ENCODE measurements at places on chromosomes 5 and 9. TPM values are rescaled to one million over a fixed set of nuclear protein-coding genes. Genes with fewer than 3 reads are reported as not detected.

SOHLH1 gene
- not detected for total RNA-seq

PHF24 gene
- total RNA-seq = not detected

PCDHB11 gene
- total RNA-seq = not detected

SOX30 gene
- total RNA-seq = not detected

EMB gene
- 199 TPM for total RNA-seq

ABLIM3 gene
- 0.41 TPM for total RNA-seq

FABP6 gene
- not detected for total RNA-seq

NUTM2G gene
- not detected for total RNA-seq

ODF2 gene
- 44.4 TPM for total RNA-seq

DNA sequence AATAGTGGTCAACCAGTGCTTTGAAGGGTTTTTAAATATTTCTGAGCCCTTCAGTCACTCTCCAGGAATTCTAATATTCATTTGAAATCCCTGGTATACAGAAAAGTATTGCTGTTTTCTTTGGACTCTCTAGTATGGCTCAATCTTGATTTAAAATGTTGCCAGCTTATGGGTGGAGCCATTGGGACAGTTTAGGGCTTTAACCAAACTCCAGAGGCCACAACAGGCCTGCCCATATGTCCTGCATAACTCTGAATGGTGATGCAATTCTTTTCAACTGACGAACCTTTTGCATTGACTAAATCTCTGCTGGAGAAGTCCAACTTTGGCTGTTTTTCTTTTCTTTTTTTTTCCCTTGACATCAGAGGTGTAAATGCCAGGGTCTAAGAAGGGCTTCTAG, 10.3 kb upstream of the ANKHD1 start:
- DNase-seq = no peak

- no peak for DNase-seq
These were observed 18.6 kb upstream of the SMIM15 start for GRCh38 chr5:61180886-61181285.

- no peak for DNase-seq
These were observed 27.3 kb downstream of the ANP32B start for GRCh38 chr9:98010445-98010844.

GRCh38 chr9:126411225-126411947, 84.8 kb downstream of the MVB12B start:
- DNase-seq = peak; percentile 78

GRCh38 chr9:116322521-116322920, 168.9 kb downstream of the PAPPA start:
- no peak for DNase-seq

GRCh38 chr9:123686131-123686828, 243.6 kb downstream of the DENND1A start:
- no peak for DNase-seq

DNA sequence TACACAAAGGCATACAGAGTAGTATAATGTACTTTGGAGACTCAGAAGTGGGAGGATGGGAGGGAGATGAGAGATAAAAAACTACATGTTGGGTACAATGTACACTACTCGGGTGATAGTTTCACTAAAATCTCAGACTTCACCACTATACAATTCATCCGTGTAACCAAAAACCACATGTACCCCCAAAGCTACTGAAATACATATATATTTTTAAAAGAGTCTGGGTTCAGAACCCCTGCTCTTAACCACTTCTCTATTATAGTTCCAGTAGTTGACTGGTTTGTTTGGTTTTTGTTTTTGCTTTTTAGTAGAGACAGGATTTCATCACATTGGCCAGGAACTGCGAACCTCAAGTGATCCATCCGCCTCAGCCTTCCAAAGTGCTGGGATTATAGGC, 22.6 kb downstream of the SGTB start:
- no peak for DNase-seq

- no peak for DNase-seq
These were observed 111.1 kb downstream of the TLR4 start for GRCh38 chr9:117815315-117815714.

DNA sequence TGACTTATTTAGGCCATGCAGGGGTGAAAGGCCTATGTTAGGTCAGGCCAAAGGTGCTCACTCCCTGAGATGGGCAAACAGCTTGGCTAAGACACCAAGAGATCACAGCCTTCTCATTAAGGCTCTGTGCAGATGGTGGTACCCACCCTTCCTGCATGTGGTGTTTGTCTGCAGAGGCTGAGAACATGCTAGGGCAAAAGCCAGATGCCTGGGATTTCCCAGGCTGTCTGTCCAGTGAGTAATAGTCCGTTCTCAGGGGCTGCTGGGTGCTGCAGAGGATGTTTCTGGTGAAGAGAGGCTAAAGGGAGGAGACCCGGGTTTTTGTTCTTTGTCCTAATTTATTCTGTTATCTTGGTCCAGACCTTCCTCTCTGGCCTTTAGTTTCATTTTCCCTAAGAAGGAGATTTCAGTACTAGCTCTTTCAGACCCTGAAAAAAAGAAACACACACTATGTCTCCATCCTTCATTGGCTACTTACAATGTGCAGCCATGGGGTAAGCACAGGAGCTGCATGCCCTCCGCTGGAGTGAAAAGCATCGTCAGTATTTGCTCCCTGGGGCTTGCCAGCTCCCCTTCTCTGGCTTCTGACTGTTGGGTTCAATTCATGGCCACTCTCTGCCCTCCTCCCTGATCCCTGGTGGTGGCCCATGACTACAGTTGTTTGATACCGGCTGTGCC, 23.4 kb upstream of the GLRA1 start:
- DNase-seq = no peak

DNA sequence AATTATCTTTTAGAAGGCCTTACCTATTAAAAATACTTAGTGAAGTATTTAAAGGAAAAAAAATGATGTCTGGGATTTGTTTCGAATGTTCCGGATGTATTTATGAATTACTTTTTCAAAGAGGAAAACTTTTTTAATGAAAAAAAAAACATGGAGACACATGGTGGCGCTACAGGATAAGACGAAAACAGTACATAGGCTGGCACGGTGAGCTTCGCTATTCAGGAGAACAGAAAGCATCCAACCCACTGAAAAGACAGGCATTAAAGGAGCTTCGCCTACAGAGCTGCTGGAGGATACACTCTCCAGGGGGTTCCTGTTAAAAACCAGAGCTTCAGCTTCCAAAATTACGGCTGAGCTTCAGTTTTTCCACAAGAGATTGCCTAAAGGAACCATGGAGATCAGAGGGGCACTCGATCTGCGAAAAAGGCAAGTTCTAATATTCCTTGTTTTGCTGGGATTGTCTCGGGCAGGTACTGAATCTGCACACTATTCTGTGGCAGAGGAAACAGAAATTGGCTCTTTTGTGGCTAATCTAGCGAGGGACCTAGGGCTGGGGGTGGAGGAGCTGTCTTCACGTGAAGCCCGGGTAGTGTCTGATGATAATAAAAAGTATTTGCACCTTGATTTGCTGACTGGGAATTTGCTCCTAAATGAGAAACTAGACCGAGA, at the start of gene PCDHB14:
Gene PCDHB14 (plus strand): TSS at position 232 of the 672 bp plus-strand sequence. CDS start 163 bp downstream, at position 395.
- DNase-seq = no peak

GRCh38 chr5:61638476-61638875, 306.4 kb downstream of the ZSWIM6 start:
- no peak for DNase-seq

DNA sequence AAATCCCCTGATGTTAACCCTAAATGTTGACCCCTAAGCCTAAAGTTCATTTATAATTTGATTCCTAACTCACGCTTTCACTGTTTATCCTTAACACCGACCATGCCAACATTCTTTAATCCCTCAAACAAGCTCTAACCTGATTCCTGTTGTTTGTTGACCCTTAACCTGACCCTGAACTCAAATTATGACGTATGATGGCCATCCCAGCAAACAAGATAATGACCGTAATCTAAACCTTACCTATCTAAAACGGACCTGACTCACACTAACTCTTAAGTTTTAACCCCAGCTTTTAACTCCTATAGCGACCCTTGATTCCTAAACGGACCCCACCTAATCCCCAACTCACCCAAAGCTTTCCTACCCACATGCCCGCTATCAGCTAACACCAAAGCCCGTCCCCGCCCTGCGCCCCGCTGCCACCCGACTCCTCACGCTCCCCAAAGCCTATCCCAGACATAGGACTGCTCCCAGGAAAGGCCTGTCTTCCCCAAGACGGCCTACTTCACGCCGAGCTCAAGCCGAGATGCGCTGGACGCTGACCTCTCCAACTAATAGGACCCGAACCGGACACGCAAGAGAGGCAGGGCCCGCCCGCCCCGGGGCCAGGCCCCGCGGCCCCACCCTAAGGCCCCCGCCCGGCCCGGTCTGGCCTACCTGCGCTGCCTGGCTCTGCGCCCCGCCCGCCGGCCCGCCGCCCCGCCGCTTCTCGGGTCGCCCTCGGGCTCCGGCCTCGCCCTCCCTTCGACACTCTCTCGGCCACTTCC, 395 bp downstream of the TLN1 start:
- no peak for DNase-seq

DNA sequence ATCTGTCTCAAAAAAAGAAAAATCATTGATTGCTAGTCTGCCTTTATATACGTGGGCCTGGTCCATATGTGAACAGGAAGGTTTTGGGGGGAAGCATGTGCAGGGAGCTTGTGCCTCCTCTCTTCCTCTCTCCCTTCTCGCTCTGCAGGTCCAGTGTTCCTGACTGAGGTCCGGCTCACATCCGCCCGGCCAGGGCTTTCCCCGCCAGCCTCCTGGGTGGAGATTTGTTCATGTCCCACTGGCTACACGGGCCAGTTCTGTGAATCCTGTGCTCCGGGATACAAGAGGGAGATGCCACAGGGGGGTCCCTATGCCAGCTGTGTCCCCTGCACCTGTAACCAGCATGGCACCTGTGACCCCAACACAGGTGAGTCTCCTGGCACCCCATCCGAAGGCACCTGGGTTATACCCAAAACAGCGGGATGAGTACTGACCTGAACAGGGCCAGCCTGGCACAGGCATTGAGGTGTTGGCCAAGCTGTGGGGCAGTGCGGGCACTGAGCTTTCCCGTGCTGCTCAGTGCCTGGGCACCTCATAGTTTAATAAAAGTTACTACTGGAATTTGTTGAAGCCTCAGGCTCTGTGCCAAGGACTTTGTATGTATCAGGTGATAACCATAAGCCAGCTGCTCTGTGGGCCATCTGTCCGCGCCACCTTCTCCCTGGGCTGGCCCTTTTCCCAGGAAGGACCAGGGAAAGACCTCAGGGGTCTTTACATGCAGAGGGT, 39.4 kb upstream of the AIF1L start:
- no peak for DNase-seq

DNA sequence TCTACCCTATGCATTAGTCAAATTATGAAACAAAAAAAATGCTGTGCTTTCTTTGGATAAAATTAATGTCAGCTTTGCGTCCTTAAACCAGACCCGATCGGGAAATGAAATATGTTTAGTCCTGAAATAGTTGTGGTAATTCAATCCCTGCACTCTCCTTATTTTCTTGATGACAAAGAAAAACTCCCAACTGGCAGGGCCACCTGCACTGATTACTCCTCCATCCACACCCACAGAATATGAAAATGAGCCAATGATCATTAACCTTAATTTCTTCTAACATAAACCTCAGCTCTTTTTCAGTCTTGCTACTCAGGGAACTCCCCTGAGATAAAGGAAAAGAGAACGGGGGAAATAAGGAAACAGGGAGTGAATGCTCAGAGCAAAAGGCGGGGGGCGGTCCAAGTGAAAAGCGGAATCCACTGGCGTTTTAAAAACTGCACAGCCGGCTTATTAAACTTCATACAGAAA, 245.3 kb downstream of the BNC2 start:
- no peak for DNase-seq

DNA sequence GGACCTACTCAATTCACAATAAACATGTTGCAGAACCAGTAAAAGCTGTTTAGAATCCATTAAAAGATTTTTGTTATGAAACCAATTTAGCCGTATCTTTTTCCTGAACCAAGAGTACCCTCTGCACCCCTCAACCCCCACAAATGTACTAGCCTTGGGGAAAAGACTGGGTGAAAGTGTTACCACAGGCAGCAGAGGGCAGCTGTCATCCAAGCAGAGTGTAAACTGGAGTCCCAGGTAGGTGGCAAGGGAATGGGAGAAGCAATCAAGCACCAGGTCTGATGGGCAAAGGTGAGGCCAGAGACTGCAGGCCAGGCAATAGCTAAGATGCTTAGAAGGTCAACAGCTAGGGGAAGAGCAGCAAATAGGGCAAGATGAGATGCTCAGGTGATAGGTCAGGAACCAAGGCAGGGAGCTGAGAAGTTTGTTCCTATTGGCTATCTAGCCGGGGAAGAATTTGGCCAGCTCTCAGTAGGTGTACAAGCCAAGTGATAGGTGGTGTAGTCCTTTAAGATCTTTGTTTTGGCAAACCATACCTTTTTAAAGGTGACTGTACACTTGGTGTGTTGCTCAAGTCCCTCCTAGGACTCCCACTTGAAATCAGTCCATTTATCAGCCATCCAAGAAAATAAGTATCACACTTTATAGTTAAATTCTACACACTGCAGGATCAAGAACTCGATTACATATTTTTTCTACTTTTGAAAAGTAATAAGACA, 77.8 kb upstream of the CCDC112 start:
- DNase-seq = peak; percentile 4

DNA sequence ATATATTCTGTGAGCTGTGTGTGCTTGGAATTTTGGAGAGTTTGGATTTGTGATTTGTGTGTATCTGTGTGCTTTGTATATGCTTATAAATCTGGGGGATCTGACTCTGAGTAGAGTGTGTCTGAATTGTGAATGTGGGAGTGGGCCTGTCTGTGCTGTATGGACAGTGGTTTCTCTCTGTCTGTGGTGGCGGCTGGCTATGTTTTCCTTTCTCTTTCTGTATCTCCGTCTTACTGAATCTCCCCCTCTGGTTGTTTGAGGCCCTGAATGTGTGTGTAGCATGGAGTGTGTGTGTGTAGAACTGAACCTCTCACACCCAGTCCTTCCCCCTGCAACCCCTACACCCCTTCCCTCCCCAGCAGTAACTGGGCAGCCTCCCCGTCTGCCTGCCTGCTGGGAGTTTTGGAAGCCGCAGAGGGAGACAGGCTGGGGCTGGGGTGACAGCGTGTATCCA, 4.7 kb downstream of the CXXC5 start:
- DNase-seq = peak; percentile 43

DNA sequence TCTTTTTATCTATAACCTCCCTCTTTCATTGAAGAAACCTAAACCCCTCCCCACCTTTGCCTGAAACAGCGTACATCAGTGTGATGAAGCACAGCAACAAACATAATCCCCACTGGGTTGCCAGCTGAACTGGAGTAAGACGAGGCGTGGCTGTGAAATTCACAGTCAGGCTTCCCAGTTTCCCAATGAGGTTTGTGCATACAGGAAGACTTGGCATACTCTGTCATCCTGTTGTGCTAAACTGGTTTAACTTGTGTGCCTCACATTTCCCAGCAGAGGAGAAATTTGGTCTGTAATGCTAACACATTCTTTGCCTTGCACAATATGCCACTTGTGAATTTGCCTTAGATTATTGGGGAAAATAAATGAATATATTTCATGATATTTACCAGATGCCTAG, 121.5 kb downstream of the SV2C start:
- DNase-seq = no peak

- DNase-seq = no peak
These were observed 126.2 kb downstream of the ADAMTS16 start for GRCh38 chr5:5266297-5266696.

DNA sequence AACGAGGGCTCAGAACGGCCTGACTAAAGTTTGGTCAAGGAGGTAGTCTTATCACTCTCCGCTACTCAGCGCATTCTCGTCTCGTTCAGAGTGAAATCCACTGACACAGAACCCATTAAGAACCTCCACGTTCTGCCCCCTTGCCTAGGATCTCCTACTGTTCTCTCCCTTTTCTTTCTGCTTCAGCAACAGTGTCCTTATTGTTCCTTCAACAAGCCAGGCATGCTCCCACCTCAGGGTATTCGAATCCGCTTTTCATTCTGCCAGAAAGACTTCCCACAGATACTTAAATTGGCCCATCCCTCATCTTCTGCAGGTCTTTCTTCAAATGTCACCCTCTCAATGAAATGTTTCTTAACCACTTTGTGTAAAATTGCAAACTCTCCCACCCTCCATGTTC, 4.3 kb upstream of the ZNF354C start:
- no peak for DNase-seq
